Head of caudate nucleus (tissue), 42 donors: ENCODE measurements at places on chromosomes 1 and 21.

- DNase-seq = no peak
Measured at GRCh38 chr1:61887931-61888564, 145.8 kb downstream of the PATJ start.

GRCh38 chr1:3598051-3598491 lies 13.2 kb downstream of the MEGF6 start:
- no peak for DNase-seq

DNA sequence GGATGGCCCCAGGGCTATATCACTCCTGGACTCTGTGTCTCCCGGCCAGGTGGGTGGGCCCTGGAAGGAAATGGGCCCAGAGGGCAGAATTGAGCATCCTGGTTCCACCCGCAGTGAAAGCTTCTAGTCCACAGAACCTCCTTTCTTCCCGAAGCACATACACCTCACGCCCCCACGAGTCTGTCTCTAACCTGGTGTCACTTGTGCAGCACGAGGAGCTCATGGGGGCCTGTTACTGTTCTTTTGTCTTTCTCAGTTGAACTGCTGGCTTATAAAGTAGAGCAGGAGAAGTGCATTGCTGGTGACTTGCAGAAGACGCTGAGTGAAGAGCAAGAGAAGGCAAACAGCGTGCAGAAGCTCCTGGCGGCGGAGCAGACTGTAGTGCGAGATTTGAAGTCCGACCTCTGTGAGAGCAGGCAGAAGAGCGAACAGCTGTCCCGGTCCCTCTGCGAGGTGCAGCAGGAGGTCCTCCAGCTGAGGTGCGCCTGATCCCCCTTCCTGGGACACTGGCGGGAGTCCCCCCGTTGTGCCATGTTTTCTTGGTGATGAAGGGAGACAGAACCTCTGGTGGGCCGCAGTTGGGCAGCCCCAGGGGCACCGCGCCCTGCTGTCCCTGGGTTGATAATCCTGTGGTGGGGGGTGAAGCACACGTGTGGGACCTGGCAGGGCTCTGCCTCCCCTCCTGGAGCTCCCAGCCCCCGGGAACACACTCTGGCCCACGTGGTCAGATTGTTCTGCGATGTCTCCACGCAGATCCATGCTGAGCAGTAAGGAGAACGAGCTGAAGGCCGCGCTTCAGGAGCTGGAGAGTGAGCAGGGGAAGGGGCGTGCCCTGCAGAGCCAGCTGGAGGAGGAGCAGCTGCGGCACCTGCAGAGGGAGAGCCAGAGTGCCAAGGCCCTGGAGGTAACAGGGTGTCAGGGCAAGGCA lies 28.7 kb upstream of the DIP2A start:
- DNase-seq = peak; percentile 86

DNA sequence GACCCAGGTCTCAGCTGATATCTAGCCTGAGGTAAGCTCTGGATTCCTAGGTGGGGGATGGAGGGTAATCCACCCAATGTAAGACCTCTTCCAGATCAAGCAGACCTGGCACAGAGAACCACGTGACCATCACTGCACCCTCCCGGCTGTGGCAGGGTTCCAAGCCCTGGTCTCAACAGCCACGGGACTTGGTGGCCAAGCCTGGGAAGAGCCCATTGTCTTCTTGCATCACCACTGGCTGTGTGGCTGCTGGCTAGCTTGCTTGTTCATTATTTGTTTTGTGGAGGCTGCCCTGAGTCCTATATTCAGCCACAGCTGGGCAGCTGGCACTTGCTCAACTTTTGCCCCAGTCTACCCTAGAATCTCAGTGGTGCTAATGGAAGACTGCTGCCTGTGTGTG lies 24.1 kb upstream of the NFASC start:
- peak; percentile 93 for DNase-seq

DNA sequence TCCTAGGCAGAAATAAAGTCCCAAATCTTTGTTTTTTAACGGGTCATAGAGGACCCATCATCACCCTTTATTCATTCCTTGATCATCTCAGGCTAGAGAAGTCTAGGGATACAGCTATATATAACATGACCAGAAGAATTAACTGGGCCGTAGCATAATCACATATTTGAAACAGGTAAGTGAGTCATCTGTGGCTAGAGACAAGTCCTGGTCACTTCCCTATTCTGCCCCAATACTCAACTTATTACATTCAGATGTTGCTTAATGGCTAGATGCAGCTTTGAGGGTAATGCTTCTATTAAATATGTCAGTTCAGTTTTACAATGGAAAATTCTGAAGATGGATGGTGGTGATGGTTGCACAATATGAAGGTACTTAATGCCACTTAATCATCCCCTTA lies 47.0 kb downstream of the EXO1 start:
- no peak for DNase-seq

DNA sequence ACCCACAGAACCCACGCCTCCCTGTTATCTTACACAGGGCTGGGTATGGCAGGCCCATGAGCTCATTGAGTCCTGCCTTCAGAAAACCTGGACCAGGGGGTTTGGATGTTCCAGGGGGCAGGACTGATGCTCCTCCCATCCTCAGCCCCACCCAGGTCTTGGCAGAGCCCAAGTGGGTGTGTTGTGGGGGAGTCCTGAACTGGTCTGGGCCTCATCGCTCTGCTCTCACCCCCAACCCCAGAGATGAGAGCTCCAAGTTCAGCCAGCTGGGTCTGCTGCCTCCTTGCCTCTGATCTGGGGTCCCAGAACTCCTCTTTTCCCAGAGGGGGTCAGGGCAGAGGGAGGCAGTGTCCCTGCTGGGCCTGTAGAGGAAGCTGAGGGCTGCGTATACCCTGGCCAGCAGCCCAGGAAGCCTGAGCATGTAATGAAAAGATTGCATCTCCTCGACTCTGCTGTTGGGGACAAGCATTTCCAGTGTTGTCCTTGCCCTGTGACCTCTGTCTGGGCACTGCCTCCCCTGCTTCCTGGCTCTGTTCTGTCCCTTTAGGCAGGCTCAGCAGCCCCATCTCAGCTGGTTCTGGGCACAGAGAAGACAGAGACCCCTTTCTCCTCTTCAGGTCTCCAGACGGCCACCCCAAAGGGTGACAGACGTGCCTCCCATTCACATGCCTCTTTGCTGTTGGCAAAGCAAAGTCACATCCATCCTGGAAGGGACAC lies 54.7 kb upstream of the EPS8L3 start:
- DNase-seq = no peak

DNA sequence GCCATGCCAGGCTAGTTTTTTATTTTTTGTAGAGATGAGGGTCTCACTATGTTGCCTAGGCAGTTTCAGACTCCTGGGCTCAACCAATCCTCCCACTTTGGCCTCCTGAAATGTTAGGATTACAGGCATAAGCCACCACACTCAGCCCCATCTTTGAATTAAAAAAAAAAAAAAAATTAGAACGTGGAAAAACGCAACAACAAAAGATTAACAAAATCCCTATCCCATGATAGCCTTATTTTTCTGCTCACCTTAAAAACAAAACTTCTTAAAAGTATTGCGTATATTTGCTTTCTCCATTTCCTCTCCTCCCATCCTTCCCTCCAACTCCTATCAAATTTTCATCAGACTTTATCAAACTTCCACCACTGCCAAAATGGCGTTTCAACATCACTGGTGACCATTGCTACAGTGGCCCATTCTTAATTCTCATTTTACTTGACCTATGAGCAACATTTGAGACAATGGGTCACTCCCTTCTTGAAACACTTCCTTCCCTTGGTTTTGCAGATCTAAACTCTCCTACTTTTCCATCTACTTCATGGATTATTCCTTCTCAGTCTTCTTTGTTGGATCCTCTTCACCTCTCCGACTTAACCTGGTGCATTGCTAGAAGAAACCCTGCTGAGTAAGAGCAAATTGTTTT lies 579 bp upstream of the ZNF684 start:
- no peak for DNase-seq
